ENCODE measurements at places on chromosomes 3 and 15.

- no peak for DNase-seq
These were observed 10.7 kb downstream of the MB21D2 start for GRCh38 chr3:192906940-192907339.

DNA sequence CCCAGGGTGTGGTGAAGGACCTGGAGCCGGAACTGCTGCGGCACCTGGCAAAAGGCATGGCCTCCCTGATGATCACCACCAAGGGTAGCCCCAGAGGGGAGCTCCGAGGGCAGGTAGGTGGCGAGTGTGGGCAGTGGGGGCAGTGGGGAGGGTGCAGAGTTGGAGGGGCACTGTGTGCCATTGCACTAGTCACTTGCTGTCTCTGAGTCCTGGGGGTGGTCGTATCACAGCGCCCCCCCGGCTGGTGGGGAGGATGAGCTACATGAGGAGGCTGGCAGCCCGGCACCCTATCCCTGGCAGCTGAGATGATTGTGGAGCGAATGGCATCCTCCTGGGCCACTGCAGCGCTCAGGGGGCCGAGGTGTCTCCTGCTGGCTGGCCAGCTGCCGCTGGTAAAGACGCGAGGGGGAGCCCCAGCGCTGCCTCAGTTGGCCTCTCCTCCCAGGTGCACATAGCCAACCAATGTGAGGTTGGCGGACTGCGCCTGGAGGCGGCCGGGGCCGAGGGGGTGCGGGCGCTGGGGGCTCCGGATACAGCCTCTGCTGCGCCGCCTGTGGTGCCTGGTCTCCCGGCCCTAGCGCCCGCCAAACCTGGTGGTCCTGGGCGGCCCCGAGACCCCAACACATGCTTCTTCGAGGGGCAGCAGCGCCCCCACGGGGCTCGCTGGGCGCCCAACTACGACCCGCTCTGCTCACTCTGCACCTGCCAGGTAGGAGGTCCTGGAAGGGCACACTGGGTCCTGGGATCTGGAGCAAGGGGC lies 6.4 kb downstream of the CHRD start:
- no peak for DNase-seq

DNA sequence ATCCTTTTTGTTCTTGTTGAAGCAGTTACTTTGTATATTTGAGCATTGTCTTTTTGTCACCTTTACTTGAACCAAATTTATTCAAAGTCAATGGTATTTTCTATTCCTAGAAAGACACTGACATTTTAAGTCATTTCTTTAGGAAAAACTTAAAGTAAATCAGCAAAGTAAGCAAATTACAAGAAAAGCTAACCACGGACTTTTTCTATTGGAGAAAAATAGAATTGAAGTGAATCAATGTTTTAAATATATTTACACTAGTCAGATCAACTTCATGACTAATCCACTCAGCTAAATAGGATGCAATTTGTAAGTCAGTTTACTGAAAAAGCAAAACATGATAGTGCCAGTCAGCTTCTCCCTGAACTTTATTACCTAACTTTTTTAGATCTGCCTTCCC lies 733.8 kb upstream of the ALCAM start:
- DNase-seq, result no peak

GRCh38 chr3:87805670-87806069 lies 253.1 kb downstream of the CGGBP1 start:
- DNase-seq, result no peak

GRCh38 chr3:23294770-23295387 lies 91.8 kb downstream of the UBE2E2 start:
- DNase-seq, result no peak

DNA sequence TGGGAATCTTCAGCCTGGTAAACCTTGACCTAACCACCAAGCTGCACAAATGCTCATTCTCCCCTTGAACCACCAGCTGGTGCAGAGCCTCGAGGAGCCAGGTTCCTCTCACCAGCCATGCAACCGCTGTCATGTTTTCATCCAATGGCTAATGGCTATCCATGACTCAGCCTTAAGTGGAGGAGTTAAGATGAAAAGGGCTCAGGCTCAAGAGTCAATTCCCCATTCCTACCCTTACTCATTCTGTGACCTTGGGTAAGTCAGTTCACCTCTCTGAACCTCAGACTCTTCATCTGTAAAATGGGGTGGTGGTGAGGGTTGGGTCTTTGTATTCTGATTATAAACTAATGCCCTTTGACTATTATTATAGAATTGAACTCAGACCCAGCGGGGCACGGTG lies 515.6 kb downstream of the SHQ1 start:
- DNase-seq, result no peak

DNA sequence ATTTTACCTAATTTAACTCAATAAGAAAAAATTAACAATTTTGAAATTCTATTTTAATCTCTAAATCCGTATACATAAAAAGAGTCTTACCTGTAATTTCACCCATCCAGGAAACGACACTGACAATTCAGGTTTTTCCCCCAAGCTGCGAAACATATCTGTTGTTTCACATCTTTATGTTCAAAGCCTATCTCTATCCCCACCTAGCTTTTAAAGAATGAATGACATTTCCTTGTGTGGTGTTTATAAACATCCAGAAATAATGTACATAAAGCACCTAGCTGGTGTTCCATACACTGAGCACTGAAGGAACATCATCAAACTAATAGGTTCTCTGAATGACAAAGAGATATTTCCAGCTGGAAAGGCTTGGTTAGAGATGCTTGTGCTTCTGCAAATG lies 867.8 kb downstream of the SQOR start:
- DNase-seq, result no peak

DNA sequence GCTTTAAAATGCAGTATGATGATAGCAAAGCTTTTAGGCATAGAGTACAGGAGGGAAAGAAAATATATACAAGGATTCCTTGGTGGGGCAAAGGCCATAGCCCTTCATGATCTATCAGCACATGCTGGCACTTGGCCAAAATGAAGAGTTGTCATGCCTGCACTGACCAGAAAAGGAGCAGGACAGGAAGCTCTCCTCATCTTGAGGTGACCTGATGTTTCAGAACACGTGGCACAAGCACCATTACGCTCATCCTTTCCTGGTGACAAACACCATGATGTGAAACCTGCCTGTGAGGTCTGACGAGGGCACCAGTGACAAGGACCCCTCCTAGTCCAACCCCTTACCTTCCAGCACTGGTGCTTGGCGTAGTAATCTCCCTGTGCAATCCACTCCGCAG lies 77.9 kb upstream of the DCLK3 start:
- DNase-seq, result no peak

GRCh38 chr3:13647298-13648059 lies 98.6 kb downstream of the FBLN2 start:
- DNase-seq, result no peak

GRCh38 chr3:14806641-14807263 lies 12.0 kb upstream of the FGD5 start:
- no peak for DNase-seq
